Activated CD4-positive, alpha-beta T cell treated with anti-CD3 and anti-CD28 coated beads, Interleukin-2, Interleukin-4, amounts not matched to agents 100 ng/mL and 50 ng/mL, durations not matched to agents 16 hours and 8 hours (primary cell): ENCODE measurements at places on chromosomes 16 and 17.

GRCh38 chr16:13999895-14000425, 71.2 kb upstream of the MRTFB start:
- no peak for DNase-seq

GRCh38 chr17:44233582-44233981, 14.1 kb upstream of the UBTF start:
- DNase-seq, result no peak

DNA sequence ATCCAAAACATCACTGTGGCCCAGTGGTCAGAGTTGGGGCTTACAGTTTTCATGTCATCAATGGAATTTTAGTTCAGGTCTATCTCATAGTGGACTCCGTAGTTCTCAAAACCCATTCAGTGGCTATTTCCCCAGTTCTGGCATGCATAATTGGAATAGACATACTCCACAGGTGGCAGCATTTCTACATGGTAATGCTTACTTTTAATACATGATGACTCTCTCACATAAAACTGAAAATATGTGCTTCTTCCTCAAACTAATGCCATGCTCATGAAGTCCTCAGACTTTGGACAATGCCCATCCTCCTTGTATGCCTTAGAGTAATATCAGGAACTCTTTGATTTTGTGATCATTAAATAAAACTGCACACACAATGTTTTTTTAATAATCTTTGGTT, 857.4 kb upstream of the GOT2 start:
- no peak for DNase-seq

DNA sequence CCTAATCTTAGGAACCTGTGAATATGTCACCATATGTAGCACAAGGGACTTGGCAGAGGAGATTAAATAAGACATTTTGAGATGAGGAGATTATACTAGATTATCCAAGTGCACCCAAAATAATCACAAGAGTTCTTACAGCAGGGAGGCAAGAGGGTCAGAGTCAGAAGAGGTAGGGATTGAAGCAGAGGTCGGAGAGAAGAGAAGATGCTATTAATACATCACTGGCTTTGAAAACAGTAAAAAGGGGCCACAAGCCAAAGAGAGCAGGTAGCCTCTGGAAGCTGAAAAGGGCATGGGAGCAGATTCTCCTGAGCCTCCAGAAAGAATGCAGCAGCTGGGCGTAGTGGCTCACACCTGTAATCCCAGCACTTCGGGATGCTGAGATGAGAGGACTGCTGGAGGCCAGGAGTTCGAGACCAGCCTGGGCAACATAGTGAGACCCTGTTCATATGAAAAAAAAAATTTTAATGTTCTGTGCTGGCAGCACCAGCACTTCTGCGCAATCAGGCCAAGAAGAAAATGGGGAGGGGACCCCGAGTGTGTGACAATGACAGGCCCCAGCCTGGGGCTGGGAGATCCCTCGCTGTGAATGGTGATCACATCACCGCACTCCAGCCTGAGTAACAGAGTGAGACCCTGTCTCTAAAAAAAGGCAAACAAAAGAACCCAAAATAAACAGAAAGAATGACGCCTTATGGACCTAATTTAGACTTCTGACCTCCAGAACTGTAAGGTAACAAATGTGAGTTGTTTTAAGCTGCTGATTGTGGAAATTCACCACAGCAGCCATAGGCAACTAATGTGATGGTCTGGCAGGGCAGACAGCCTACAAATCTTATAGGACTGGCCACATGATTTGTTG, 275.4 kb downstream of the MRTFB start:
- DNase-seq, result no peak

DNA sequence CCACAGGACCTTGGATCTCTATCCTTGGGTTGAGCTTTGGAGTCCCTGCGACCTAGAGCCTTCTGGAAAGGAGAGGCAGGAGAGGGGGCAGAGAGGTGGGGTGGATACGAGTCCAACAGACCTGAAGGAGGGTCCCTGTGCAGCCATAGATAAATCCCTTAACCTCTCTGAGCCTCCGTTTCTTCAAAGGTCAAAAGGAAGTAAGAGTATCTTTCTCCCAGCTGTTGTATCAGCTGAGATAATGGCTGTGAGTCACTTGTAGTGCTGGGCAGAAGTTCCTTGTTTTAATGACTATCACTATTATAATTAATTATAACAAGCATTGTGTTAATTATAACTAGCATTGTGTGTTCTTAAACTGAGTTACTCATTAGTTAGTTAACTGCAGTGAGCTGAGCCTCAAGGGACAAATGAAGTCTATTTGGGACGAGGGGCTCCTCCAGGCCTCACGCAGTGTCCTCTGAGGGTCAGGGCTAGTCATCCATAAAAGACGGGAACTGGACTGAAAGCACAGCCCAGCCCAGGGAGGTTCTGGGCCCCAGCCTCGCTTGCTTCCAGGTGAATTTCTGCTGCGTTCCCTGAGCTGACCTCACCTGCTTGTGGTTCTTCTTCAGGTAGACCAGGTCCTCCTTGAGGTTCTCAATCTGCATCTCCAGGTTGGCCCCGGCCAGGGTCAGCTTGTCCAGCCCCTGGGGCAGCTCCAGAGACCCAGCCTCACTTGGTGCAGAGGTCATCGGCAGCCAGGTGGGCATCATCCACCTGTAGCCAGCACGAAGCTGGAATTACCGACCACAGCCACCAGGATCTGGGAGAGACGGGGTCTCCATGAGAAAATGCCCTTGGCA, 5.7 kb upstream of the KRT17 start:
- no peak for DNase-seq

GRCh38 chr16:56589141-56590039, at the start of gene MT3:
TSS of gene MT3 (plus strand) at chr16:56589528. CDS start at chr16:56589591, 63 bp downstream.
- DNase-seq, result no peak

- DNase-seq, result no peak
Measured at GRCh38 chr16:72473631-72474030, 301.7 kb upstream of the PMFBP1 start.

- DNase-seq, result no peak
Measured at GRCh38 chr16:12708266-12708665, 95.4 kb downstream of the CPPED1 start.

- DNase-seq, result no peak
Measured at GRCh38 chr16:62955033-62955349, 918.8 kb upstream of the CDH8 start.

- DNase-seq, result no peak
Measured at GRCh38 chr17:60128171-60128859, 21.5 kb upstream of the CA4 start.
